ENCODE measurements at places on chromosomes 3 and 15. TPM values are rescaled to one million over a fixed set of nuclear protein-coding genes. Genes with fewer than 3 reads are reported as not detected.

- H3K4me3 ChIP-seq = no peak overlapping the region
- H3K4me1 ChIP-seq = no peaks in the 10 kb centered on the region
- H3K27ac ChIP-seq = no peak overlapping the region
- H3K27me3 ChIP-seq = no peaks in the 10 kb centered on the region
- no peaks in the 10 kb centered on the region for H3K36me3 ChIP-seq
Measured at GRCh38 chr3:48536785-48537184, 19.8 kb downstream of the PFKFB4 start.

TMEM212 gene
- total RNA-seq = not detected

SMCO1 gene
- total RNA-seq = not detected

LRRC34 gene
- 5.7 TPM for total RNA-seq

DNA sequence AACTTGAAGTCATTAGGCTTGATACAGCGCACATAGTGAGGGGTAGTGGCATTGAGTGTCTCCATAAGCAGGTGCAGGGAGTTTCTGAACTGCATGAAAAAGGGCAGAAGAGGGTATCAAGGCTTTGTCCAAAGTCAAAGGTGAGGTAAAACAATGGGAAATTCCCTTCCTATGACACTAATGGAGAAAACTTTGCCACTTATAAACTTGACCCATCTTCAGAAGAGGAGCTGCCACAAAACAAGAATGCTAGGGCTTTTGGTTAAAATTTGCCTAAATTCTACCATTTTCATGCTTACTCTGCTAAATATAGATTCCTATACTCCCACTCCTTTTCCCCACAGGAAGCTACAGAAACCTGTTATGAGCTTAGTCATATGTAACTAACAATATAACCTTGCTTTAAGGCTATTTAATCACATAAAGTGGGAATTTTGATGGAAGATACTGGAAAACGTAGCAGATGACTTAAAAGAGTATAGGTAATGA is 87.5 kb upstream of the MYO5C start:
- DNase-seq = no peak
- no peaks in the 10 kb centered on the region for H3K27me3 ChIP-seq
- peak overlapping the region; percentile 72 for H3K27ac ChIP-seq
- peaks cover 75% of the 10 kb centered on the region for H3K36me3 ChIP-seq
- H3K4me3 ChIP-seq = no peak overlapping the region
- peaks cover 28% of the 10 kb centered on the region for H3K4me1 ChIP-seq

BCL2A1 gene
- total RNA-seq = 189 TPM

EHHADH gene
- total RNA-seq = 1.7 TPM

CCDC191 gene
- total RNA-seq = 14.7 TPM

C15orf62 gene
- 5.7 TPM for total RNA-seq

- no peak for DNase-seq
- no peaks in the 10 kb centered on the region for H3K4me1 ChIP-seq
- H3K36me3 ChIP-seq = no peaks in the 10 kb centered on the region
Measured at GRCh38 chr3:153852355-153852754, 268.8 kb upstream of the ARHGEF26 start.

- H3K27me3 ChIP-seq = peaks cover 10% of the 10 kb centered on the region
- peak overlapping the region; percentile 81 for H3K4me3 ChIP-seq
- H3K27ac ChIP-seq = no peak overlapping the region
- H3K4me1 ChIP-seq = peaks cover 9% of the 10 kb centered on the region
- H3K36me3 ChIP-seq = no peaks in the 10 kb centered on the region
- DNase-seq = no peak
Measured at GRCh38 chr15:22949074-22949547, 31.1 kb downstream of the CYFIP1 start.

GRCh38 chr3:98323425-98323824 is 30.2 kb upstream of the OR5K4 start:
- no peak for DNase-seq
- H3K27ac ChIP-seq = no peak overlapping the region
- no peaks in the 10 kb centered on the region for H3K27me3 ChIP-seq
- no peaks in the 10 kb centered on the region for H3K4me1 ChIP-seq

DALRD3 gene
- 38.3 TPM for total RNA-seq

DNA sequence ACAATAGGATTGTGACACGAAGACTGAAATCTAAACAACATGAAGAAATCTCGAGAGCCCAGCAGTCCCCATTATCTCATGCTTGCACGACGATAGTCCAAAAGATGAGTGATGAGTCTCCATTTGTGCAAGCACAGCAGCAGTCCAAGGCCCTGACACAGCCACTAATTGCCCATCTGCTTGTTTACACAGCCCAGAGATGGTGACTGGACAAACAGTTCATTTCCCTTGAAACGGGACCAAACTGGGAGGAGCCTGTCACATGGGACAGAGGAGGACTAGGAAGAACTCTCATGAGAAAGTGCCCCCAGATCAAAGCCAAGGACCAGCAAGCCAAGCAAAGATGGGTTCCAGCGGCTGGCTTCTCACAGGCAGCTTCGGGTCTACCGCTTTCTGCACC is 121.0 kb downstream of the GREM1 start:
- peaks cover 23% of the 10 kb centered on the region for H3K27me3 ChIP-seq
- DNase-seq = no peak
- H3K4me3 ChIP-seq = no peak overlapping the region
- H3K36me3 ChIP-seq = no peaks in the 10 kb centered on the region

DNA sequence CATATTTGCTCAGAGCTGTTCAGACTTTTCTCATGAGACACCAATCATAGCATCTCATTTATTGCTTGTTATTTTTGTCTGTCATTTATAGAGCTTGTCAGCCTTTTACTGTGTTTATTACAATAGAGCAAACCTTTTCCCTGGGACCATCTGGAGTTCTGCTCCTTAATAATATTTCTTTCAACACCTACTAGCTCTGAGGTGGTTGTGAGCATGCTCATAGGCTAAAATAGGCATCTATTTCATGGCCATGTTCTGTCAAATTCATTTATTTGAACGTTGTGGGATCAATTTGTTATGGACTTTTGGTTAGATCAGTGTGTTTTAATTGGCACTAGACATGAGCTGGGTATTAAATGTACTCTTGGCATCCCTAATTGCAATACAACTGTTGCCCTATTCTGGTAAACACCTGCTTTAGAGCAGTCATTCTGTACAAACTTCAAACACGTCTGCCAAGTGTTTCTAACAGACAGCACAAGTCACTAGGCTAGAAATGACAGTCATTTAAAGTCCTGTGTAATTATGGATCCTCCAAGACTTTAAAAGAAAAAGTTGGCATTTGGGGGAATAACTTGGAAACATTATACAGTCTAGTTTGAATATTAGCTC is 766.3 kb downstream of the ZNF385D start:
- H3K36me3 ChIP-seq = no peaks in the 10 kb centered on the region
- H3K27me3 ChIP-seq = no peaks in the 10 kb centered on the region
- no peaks in the 10 kb centered on the region for H3K4me1 ChIP-seq
- DNase-seq = no peak
- H3K4me3 ChIP-seq = no peak overlapping the region

DNA sequence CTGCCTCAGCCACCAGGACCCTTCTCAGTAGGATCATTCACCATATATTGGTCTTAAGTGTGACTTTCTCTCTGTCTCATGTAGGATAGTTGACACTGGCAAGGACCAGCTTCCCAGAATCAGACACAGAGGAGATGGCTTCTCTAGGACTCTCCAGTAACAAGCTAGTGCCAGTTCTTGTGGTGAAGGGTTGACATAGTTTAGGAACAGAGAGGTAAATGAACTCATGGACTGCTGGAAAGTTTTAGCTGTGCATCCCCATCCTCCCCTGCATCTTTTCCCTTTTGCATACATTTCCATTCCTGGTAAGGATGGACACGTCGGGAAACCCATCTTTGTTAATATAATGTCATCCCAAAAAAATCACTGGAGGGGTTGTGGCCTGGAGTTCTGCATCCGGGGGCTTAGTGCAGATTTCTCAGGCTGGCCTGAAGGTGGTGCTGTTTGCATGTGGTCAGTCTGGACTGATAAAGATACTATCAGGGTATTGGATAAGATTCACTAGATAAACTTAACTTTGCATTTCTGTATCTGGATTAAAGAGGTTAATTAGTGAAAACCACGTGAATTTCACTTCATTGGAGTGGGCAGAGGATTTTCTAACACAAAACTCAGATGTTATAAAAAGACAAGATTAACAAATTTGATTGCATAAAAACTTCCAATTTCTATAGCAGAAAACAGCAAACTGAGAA is 110.8 kb downstream of the TBC1D2B start:
- DNase-seq = no peak
- no peaks in the 10 kb centered on the region for H3K4me1 ChIP-seq
- H3K36me3 ChIP-seq = no peaks in the 10 kb centered on the region
- H3K27me3 ChIP-seq = peaks cover 8% of the 10 kb centered on the region

DNA sequence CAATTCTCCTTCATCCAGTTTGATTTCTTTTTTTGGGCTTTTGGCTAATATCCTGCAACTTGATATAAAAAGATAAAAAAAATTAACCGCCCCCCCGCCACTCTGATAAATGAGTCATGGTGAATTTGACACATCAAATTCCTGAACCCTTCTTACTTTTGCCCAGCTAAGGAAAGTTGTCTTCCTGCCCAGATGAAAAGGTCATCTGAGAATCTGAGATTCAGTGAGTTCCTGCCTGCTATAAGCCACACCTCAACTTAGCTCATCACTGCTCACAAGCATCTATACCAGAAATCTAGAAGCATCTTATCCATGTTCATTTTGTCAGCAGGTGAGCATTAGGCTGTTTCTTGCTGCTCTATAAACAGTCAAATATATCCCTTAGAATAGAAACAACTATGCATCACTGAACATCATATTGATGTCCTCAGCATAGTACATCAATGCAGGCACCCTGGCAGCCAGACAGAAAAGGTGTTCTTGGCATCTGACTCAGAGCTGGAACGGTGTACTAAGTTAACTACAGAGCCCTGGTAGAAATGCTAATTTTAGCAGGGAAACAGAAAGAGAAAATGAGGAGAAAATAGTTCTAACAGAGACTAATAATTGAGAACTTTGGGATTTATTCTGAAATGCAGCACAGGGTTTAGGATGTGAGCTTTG is 77.1 kb downstream of the SEMA6D start:
- no peak overlapping the region for H3K4me3 ChIP-seq
- no peaks in the 10 kb centered on the region for H3K27me3 ChIP-seq

MOBP gene
- 0.13 TPM for total RNA-seq

C3orf20 gene
- total RNA-seq = 0.16 TPM

DNA sequence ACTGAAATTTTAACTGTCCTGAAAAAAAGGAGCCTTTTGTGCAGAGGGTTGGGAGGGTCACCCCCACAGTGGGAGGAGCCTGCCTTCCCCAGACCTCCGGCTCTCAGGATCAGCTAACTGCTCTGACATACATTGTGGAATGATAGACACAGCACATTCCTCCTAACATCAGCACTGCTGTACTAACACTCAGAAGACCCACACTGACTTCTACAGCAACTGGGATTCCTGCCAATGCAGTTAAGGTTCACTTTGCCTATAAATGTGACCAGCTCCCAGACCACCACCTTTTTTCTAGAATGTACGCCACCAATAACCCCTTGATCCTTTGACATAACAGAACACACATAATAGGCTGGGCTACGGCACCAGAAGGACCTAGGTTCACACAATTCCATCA is 3.2 kb downstream of the CPEB1 start:
- H3K36me3 ChIP-seq = no peaks in the 10 kb centered on the region
- peaks cover 5% of the 10 kb centered on the region for H3K4me1 ChIP-seq
- H3K27ac ChIP-seq = no peak overlapping the region
- H3K27me3 ChIP-seq = peaks cover 65% of the 10 kb centered on the region

ZNF620 gene
- total RNA-seq = 4.0 TPM

DNA sequence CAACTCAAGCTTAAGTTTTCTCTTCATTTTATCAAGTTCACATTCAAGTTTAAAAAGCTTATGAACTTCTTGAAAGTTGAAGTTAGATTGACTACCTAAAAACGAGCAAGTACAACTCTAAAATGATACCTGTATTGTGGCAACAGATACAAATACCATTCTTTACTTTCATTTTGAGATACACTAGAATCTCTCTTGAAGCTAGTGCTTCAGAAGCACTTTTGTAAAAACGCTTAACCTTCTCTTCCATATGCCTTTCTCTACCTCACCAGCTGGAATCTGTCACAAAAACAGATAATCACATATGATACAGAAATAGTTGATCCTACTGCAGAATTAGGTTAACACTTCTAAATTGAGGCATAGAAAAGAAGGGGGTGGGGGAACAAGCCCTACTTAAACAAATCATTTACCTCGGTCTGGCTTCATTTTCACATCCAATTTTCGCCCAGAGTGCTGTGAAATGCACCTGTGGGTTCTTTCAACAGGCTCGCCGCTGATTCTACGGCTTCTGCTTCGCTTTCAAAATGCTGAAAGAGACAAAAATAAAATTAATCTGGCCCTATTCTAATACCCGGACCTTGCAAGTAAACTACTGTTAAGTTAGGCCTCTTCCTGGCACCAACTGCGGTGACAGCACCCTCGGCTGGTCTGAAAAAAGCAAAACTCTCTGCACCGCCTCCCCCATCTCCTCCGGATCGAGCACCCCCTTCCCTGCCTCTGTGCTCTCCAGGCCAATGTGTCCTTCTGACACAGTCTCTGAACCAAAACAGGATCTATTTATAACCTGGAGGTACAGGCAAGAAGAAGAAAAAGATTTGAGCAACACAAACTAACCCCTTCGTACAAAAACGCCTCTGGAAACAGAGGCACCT is 1.4 kb downstream of the ATOSA start:
- H3K36me3 ChIP-seq = peaks cover 44% of the 10 kb centered on the region
- peak; percentile 27 for DNase-seq
- peaks cover 74% of the 10 kb centered on the region for H3K4me1 ChIP-seq

SCG5 gene
- 0.27 TPM for total RNA-seq

- no peak for DNase-seq
- H3K27ac ChIP-seq = no peak overlapping the region
- H3K4me3 ChIP-seq = no peak overlapping the region
- peaks cover 8% of the 10 kb centered on the region for H3K27me3 ChIP-seq
- H3K36me3 ChIP-seq = no peaks in the 10 kb centered on the region
Measured at GRCh38 chr15:70437882-70438451, 325.4 kb downstream of the UACA start.

Data from activated B cell treated with CpG ODN at 0.5 μM for 24 hours (primary cell).